ENCODE measurements at places on chromosomes 6 and 20.

DNA sequence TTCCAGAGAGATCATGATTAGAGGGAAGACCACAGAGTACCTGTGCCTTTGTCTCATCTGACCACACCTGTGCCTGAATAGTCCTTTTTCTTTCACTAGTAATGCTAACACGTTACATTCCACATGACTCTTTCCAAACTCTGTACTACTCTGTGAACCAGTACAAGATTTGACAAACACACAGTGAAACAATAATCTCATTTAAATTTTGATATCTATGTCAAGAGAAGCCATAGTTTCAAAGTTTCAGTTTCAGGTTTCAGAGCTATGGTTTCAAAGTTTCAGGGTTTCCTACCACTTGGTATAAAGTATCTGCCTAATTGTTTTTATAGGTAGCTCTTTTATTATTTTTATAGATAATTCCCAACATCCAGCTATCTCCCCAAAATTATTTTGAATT, 62.0 kb upstream of the PHACTR2 start:
- ATAC-seq = no peak

GRCh38 chr6:110338820-110339470, 19.2 kb downstream of the METTL24 start:
- peak; percentile 20 for ATAC-seq

DNA sequence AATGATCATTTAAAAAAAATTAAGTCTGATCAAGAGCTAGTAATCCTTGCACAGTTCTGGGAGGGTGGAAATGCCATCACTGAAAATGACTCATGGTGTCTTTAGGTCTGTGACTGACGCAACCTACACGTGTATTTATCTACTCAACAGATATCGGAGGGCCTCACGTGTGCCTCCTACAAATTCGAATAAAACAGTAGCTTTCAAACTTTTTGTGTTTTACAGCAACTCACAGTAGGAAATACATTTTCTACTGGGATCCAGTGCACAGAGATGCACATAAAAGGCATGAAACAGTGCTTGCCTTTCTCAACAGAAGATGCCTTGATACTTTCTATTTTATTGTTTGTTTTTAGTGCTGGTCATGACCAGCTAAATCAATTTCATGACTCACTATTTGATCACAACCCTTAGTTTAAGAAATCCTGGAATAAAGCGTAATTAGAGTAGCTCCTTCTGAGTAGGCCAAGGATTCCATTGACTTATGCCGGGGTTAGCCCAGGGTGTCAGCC, 210.0 kb upstream of the SNX9 start:
- peak; percentile 86 for ATAC-seq

GRCh38 chr6:14499841-14500240, 382.3 kb downstream of the CD83 start:
- no peak for ATAC-seq

GRCh38 chr20:24935766-24936525, 13.1 kb upstream of the CST7 start:
- ATAC-seq = no peak

GRCh38 chr6:132961610-132962009, 147.2 kb downstream of the RPS12 start:
- no peak for ATAC-seq

DNA sequence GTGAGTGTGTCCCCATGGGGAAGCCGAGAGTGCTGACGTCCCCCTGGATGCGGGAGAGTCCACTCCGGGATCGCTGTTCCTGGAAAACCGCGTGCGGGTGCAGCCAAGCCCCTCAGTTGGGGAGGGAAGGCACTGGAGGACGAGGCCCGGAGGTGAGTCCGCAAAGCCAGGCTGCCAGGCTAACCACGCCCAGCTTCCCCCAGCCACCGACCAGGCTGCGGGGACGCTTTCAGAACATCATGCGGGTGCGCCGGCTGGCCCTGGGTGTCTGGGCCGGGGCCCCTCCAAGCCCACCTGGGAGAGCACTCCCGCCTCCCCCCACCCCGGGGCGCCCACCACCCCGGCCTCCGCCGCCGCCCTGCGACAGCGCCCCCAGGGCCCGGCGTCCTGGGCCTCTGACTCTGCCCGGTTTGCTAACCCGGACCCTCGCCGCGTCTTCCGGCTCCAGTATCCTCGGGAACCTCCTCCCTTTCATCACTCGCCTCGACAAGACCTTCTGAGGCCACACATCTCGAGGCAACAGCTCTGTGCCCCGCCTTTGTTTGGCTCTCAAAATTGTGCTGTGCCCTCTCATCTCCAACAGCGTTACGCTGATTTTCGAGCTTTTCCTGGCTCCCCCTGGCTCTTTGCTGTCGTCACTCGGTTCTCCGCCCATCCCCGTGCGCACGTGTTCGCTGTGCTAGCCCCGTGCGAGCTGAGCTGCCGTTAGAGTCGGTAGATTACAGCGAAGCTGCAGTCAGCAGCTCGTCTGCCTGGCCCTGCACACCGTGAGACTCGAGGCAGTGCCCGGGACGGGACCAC, 47.1 kb upstream of the ENTPD6 start:
- peak; percentile 27 for ATAC-seq

Data from SK-N-SH treated with all-trans-retinoic acid at 6 μM for 48 hours (cell line).